ENCODE measurements at places on chromosomes 1 and 21.
A peak's percentile ranks its signal among the peaks of the same experiment; 100 is the strongest.

- no peak for DNase-seq
Measured at GRCh38 chr1:156578055-156578454, 1.5 kb upstream of the TTC24 start.

DNA sequence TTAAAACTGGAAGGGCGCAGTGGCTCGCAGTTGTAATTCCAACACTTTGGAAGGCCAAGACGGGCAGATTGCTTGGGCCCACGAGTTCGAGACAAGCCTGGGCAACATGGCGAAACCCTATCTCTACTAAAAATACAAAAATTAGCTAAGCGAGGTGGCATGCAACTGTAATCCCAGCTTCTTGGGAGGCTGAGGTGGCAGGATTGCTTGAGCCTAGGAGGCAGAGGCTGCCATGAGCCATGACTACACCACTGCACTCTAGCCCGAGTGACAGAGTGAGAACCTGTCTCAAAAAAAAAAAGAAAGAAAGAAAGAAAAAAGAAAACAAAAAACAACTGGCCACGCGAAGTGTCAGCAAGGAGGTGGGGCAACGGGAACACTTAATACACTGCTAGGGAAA lies 6.3 kb downstream of the UBE2G2 start:
- no peak for DNase-seq

- DNase-seq = no peak
Measured at GRCh38 chr1:116538544-116538943, 32.3 kb downstream of the CD58 start.

- no peak for DNase-seq
Measured at GRCh38 chr1:2866422-2867086, 65.1 kb upstream of the TTC34 start.

DNA sequence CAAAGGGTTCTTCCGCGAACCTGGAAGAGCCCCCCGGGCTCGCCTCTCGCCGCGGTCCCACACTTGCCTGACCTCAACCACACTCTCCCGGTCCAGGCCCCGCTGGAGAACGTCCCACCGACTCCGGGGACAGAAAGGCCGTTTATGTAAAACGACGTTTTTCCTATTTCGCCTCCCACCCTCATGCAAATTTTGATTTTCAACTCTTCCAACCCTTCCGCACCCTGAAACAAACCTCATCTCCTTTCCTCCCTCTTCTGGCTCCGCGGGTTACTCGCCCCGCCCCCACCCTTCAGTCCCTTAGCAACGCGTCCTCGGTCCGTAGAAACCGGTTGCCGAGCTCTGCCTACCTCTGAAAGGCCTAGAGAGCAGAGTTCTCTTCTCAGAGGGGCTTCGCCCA lies at the start of gene C1orf141:
C1orf141 (minus strand) TSS at position 276 of the 400 bp plus-strand sequence. CDS start 7,730 bp downstream, outside the sequence.
- no peak for DNase-seq

DNA sequence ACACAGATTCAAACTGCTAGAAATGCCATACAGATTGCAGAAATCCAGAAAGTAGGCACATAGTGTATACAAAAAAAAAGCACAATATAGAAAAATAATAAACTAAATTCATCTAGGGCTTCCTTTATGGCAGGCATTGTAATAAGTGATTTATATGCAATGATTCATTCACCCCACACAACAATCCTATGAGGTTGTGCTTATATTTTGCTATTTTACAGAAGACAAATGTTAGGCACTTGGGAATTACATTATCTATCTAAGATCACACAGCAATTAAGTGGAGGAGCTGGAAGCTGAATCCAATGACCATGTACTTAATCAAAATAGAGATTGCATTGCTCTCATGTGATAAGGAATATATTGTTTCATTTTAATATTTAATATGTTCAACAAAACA lies 225.7 kb upstream of the KCNK2 start:
- DNase-seq = no peak

DNA sequence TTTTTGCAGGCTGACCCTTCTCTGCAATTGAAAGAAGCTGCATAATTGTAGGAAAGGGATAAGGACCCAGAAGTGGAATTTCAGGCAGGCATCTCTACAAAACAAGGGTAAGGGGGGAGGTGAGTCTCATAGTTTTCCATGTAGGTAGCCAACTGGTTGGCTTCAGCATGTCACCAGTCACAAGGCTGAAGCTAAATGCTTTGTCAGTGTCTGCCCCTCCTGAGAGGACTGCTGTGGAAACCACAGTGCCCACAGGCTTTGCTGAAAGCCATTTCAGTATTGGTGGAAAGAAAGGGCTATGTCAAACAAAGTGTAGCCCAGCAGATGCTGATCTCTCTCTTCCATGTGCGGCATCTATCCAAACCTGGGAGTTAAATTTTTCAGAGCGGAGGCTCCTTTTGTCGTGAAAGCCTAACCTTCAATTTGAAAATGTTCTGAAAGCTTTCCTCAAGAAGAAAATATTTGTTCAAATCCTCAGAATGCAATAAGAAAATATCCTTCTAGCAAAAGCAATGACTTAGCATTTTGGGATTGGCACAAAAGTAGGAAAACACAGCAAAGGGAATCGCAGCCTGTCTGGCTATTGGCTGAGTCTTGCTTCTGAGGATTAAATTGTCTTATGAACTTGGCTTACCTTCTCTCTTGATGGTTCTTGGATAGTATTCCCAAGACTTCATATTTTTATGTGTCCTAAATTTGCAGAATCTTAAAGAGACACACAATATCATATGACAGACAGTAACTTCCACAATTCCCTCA lies 591.7 kb downstream of the PLPP3 start:
- DNase-seq = no peak

GRCh38 chr1:70169018-70169839 lies 36.1 kb downstream of the LRRC40 start:
- DNase-seq = no peak

GRCh38 chr1:230760360-230760827 lies 13.2 kb downstream of the CAPN9 start:
- DNase-seq = no peak

- no peak for DNase-seq
Measured at GRCh38 chr21:44681861-44682579, at the start of gene KRTAP12-1. Gene KRTAP12-1 (minus strand): TSS chr21:44682163. CDS start chr21:44682123, 40 bp downstream.

- no peak for DNase-seq
Measured at GRCh38 chr1:197890936-197891335, 11.5 kb upstream of the C1orf53 start.

- no peak for DNase-seq
Measured at GRCh38 chr1:98403963-98404480, 257.5 kb upstream of the SNX7 start.

- no peak for DNase-seq
Measured at GRCh38 chr1:114040273-114041015, 61.2 kb downstream of the OLFML3 start.

- DNase-seq = peak; percentile 38
Measured at GRCh38 chr1:50978144-50978851, 8.3 kb downstream of the CDKN2C start.

DNA sequence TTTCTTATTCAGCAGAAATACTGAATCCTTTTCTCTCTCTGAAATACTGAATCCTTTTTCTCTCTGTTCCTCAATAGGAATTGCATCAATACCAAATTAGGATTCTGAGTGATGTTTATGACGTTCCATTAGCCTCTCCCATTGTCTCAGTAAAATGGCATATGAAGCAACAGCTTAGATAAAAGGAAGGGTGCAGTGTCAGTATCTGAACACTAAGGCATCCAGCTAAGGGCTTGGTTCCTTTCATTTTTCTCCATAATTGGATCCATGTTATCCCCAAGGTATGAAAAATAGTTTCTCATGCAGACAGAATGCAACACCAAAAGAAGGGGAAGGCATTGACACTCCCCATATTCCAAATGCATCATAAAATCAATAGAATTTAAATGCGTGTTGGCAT lies 61.5 kb upstream of the RAVER2 start:
- DNase-seq = no peak

DNA sequence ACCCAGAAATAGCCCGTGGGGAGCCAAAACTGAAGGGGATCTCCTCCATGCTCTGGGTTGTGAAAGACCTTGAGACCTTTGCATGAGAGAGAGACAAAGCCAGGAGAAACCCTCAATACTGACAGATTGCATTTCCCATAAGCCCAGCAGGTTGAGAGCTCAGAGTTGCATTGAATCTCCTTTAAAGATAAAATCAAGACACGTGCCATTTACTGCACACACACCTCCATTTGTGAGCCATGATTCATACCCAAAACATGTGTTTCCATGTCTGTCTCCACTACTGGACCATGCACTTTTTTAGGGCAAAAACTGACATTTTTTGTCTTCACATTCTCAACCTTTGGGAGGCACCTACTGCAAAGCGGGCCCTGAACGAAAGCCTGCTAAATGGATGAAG lies 144.0 kb upstream of the NRIP1 start:
- no peak for DNase-seq

GRCh38 chr1:16972189-16972895 lies 8.1 kb downstream of the MFAP2 start:
- no peak for DNase-seq

DNA sequence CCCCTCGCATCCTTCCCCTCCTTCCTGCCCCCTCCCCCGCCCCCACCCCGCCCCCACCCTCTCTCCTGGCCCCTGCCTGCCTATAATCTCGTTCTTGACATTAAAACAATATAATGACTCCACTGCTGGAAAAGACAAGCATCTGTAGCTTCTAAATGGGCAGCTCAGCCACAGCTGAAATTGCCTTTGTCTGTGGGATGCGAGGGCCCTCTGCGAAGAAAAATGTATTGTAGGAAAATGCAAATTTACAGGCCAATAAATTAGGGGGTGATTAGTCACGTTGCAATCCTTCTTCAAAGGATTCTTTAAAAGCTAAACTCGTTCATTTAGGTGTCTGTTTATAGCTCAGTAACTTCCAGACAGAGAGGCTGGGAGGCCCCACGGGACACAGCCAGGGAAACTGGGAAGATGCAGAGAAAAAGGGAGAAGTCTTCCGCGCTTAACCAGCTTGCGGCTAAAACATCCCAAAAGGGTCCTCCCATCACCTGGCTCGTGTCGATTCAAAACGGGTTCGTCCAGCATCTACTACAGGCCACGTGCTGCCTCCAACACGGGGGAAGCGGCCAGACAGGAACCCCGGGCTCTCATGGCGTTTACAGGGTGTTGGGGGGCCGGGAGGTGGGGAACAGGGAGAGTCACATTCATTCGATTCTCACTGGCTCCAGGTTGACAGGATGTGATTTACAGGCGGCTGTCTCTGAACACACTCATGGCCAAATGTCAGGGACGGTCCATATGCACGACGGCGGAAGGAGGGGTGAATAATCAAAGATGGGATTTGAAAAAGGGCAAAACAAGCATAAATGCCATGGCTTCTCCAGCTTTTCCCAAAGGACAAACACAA lies 100.5 kb upstream of the ZBTB40 start:
- DNase-seq = no peak

DNA sequence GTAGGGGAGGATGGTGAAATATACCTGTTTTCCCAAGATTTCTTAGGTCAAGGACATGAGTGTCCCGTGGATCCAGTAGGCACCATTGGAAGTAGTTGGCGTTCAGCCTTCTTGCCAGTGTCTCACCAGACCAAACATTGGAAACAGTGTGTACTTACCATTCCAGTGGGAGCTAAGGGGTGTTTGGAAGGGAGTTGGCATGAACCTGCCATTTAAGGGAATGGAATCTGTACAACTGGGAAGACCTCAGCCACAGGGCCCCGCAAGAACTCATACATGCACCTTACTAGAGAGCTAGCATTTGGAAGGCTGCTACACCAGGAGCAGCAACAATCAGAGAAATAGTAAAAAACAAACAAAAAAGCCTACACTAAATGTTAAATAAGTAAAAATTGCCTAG lies 12.7 kb downstream of the ATP5PF start:
- no peak for DNase-seq

- DNase-seq = no peak
Measured at GRCh38 chr1:10299151-10299550, 88.8 kb downstream of the KIF1B start.

DNA sequence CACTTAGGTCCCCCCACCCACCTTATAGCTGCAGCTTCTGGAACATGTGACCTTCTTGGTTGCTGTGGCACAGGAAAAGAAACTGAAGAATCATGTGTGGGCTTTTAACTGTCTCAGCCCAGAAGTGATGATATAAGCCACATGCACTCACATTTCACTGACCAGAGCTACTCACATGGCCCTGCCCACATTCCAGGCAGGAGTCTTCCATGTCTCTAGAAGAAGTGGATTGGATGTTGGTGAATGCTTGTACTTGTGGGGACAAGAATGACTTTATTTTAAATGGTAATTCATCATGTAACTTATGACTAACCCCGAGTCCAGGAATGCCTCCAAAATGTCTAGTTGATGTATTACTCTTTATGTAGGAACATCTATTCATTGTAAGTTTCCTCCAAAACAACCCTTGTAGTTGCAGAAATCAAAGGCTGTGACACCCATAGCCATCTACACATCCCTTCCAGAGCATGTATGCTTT lies 15.8 kb upstream of the CAMK1G start:
- no peak for DNase-seq

DNA sequence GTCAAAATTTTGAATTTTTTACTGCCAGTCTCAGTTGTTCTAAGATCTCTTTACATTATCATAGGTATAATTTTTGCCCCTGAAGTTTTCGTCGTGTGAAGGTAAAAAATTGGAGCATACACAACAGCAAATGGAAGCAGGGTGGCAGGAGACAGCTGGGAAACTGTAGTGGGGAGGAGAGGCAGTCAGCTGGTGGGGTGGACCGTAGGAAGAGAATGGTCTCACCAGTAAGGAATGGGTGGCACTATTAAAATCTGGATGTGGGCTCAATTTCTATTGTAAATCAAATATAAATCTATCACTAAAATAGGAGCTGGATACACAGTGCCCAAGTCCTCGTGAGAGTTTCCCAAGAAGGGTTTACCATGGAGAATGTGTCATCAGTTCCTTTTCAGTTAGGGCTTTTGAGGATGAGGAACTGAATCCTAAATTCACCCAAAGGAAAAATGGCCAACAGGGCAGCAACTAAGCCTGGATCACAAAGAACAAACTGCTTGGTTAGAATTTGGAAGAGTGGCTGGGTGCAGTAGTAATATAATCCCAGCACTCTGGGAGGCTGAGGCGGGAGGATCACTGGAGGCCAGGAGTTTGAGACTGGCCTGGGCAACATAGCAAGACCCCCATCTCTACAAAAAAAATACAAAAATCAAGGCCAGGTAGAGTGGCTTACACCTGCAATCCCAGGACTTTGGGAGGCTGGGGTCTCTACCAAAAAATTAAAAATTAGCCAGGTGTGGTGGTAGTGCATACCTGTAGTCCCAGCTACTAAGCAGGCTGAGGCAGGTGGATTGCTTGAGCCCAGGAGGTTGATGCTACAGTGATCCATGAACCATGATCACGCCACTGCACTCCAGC lies 10.5 kb upstream of the IRF2BP2 start:
- DNase-seq = no peak

DNA sequence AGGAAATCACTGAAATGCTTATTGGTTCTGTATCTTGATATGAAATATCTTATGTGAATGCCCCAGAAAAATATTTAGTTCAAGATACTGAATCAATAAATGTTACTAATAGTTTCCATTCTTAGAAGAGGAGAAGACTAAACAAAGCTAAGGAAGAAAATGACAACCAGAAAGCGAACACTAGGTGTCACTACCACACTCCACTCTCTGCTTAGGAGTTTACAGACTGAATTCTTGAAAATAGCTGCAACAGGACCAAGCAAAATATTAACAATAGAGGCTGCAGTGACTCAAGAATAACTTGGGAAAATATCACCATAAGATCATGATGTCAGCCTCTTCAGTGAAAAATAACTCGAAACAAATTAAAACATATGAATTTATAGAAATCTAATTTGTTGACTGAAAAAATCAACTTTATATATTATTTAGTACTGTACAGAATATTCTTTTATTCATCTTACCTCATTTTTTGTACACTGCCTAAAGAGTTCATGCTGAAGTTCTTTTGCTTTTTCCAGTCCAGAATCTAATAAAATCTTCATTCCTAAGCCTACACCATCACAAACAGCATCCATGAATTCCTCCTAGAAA lies 61.6 kb downstream of the KIF14 start:
- DNase-seq = no peak

Measured in mesothelial cell of epicardium (in vitro differentiated cells).